ENCODE measurements at places on chromosomes 16 and 17. TPM values are rescaled to one million over a fixed set of nuclear protein-coding genes. Genes with fewer than 3 reads are reported as not detected.

DNA sequence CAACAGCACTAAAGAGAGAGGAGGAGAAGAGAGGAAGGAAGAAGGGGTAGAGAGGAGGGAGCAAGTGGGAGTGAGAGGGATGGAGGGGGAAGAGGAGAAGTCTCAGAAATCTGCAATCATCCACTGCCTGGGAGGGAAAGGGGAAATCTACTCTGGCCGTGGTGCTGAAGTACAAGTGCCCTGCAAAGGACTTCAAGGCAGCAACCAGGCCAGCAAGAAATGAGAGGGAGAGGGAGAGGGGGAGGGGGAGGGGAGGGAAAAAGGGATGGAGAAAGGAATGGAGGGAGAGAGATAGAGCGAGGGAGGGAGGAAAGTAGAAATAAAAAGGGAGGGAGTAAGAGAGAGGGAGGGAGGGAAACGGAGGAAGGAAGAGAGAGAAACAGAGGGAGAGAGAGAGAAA lies 130.8 kb upstream of the EEF2KMT start:
- H3K4me3 ChIP-seq, result no peak overlapping the region
- peak; percentile 80 for DNase-seq
- H3K36me3 ChIP-seq, result no peaks in the 10 kb centered on the region

GRCh38 chr17:82013772-82014321 lies 8.8 kb downstream of the CENPX start:
- H3K36me3 ChIP-seq, result peaks cover 7% of the 10 kb centered on the region
- no peak overlapping the region for H3K27ac ChIP-seq
- H3K27me3 ChIP-seq, result no peaks in the 10 kb centered on the region
- H3K4me1 ChIP-seq, result no peaks in the 10 kb centered on the region
- no peak for DNase-seq

DNA sequence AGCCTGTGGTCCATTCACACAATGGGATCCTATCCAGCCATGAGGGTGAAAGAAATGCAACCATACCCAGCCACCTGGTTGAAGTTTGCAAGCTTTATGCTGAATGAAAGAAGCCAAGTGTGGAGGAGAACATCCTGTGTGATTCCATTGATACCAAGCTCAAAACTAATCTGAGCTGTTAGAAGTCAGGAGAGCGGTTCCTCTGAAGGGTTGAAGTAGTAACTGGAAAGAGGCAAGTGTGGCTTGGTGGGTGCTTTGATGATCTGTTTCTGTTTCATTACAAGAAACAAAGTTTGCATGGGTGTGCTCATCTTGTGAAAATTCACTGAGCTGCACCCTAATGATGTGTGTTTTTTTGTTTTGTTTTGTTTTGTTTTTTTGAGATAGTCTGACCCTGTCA lies 99.4 kb downstream of the SALL1 start:
- DNase-seq, result no peak
- H3K4me1 ChIP-seq, result no peaks in the 10 kb centered on the region
- no peak overlapping the region for H3K4me3 ChIP-seq
- no peak overlapping the region for H3K27ac ChIP-seq

GRCh38 chr17:36937959-36938565 lies 787 bp downstream of the LHX1 start:
- peak overlapping the region; percentile 99 for H3K4me3 ChIP-seq
- DNase-seq, result peak; percentile 90
- H3K4me1 ChIP-seq, result peaks cover 25% of the 10 kb centered on the region
- H3K27me3 ChIP-seq, result peaks cover 82% of the 10 kb centered on the region

- H3K27me3 ChIP-seq, result no peaks in the 10 kb centered on the region
- no peak for DNase-seq
- no peak overlapping the region for H3K27ac ChIP-seq
These were observed 30.1 kb downstream of the PIPOX start for GRCh38 chr17:29073045-29073444.

DNA sequence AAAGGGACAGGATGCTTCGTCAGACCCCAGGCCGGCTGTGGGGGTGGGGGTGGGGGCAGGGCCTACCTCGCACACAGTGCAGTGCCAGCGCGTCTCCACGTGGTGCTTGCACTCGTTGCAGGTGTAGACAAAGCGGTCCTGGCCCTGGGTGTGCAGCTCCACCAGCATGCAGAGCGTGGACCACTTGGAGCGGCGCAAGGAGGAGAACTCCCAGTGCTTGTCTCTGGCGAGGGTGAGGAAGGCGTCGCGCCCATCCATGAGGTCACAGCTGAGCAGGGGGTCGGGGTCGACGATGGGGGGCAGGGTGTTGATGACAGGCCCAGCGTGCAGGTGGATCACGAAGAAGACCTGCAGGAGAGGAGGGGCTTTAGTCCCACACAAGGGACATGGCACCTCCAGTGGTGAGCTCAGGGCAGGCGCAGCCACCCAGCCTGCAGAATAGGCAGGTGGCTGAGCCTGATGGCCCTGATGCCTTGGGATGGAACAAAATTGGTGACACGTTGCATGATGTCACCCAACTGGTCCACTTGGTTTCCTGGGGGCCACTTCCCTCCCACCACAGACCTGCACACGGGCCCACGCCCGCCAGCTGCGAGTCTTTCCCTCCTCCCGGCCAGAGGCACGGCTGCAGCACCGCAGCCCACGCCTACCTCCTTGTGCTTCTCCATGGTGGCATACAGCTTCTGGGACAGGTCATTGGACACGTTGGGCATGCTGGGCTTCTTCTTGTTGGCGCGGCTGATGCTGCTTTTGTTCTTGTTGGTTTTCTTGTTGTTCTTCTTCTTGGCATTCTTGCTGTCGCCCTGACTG lies 14.0 kb upstream of the TRAP1 start:
- H3K36me3 ChIP-seq, result peaks cover 67% of the 10 kb centered on the region
- H3K27ac ChIP-seq, result no peak overlapping the region
- no peak for DNase-seq
- H3K27me3 ChIP-seq, result no peaks in the 10 kb centered on the region

DNA sequence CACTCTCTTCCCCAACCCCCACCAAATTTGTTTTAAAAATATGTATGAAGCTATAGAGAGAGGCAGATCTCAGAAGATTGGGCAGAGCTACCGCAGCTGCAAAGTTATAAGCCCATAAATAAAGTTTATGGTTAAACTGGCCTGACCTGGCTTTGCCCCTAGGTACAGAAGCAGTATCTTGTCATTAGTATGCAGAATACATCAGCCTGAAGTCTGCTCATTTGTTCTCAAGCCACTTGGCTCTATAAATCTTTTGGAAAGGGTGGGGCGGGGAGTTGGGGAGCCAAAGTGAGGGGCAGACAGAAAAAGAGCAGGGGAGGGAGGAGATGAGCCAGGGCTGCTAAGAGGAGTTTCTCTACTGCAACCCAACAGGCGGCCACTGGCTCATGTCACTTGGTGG lies 113.2 kb downstream of the SOX9 start:
- H3K4me3 ChIP-seq, result no peak overlapping the region
- no peaks in the 10 kb centered on the region for H3K4me1 ChIP-seq
- DNase-seq, result no peak
- no peaks in the 10 kb centered on the region for H3K36me3 ChIP-seq
- H3K27ac ChIP-seq, result no peak overlapping the region

DNA sequence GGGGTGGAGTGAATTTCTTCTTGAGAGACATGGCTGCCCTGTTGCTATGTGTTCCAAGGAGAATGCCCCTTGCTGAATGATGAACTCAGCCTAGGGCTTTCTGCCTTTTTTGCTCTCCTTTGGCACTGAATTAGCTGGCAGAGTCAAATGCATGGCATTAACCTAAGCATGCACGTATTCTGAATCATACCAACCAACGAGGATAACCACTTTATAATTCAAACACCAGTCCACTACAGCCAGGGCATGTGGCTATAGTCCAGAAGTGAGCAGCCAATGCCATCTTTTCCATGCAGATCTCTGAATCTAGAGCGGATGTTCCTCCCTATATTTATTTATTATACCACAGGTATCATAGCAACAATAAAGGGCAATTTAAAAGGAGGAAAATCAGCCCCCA lies 15.7 kb downstream of the TMIGD1 start:
- no peak for DNase-seq
- no peaks in the 10 kb centered on the region for H3K27me3 ChIP-seq
- no peak overlapping the region for H3K4me3 ChIP-seq
- no peak overlapping the region for H3K27ac ChIP-seq
- no peaks in the 10 kb centered on the region for H3K36me3 ChIP-seq
- no peaks in the 10 kb centered on the region for H3K4me1 ChIP-seq

DNA sequence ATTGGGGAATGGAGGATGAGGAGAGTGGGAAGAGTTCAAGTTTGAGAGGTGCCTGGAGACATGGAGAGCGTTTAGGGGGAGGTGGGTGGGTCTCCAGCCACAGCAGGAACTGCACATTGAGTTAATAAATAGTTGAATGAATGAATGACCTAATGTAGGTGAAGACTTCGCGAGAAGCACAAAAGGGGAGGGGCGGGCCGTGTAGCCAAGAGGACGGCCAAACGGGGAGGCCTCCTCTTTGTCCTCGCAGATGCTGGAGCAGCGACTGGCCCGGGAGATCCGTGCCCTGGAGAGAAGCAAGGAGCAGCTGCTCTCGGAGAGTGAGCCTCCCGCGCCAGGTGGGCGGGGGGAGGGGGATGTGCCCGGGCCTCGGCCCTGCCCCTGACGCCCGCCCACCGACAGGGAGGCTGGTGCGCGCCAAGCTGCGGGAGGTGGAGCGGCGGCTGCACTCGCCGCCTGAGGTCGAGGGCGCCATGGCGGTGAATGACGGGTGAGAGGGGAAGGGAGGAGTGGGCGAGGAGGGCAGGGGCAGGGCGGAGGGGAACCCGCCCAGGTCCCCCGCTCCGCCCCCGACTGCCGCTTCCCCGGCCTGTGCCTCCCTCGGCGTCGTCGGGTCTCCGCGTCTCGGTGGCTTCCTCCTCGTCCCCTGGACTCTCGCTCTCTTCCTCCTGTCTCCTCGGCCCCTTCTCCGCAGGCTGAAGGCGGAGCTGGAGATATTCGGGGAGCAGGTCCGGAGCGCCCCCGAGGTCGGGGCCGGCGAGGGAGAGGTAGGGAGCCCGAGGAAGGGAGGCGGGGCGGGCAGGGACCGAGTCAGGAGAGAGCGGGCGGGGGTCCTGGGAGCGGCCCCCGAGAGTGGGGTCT lies 12.9 kb downstream of the SYCE1L start:
- no peaks in the 10 kb centered on the region for H3K27me3 ChIP-seq
- no peaks in the 10 kb centered on the region for H3K4me1 ChIP-seq
- H3K4me3 ChIP-seq, result peak overlapping the region; percentile 79
- peak; percentile 95 for DNase-seq
- H3K36me3 ChIP-seq, result no peaks in the 10 kb centered on the region
- H3K27ac ChIP-seq, result peak overlapping the region; percentile 91

The PTX4 gene
- not detected for total RNA-seq

GRCh38 chr17:14505606-14506005 lies 204.7 kb downstream of the HS3ST3B1 start:
- H3K27ac ChIP-seq, result no peak overlapping the region
- no peaks in the 10 kb centered on the region for H3K27me3 ChIP-seq
- peaks cover 3% of the 10 kb centered on the region for H3K4me1 ChIP-seq
- DNase-seq, result no peak

- peaks cover 20% of the 10 kb centered on the region for H3K36me3 ChIP-seq
- no peak for DNase-seq
- H3K4me1 ChIP-seq, result no peaks in the 10 kb centered on the region
- no peaks in the 10 kb centered on the region for H3K27me3 ChIP-seq
These were observed 28.7 kb downstream of the ACSF3 start for GRCh38 chr16:89122322-89122851.

DNA sequence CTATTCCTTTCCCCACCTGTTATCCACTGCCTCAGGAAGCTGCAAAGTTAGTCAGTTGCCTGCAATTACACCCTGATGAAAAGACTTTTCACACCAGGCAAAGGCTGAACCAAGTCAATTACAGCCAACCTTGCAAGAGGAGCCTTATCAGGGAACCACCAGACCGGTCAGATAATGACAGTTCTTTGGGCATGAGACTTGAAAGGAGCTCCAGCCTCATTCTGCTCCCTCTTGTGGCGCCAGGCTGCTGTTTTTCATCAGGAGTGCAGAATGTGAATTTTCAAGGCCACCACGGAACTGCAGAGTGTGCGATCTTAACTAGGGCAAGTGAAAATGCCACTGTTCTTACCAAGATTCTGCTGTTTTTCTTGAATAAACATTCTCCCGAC lies 22.5 kb downstream of the DNAI2 start:
- H3K4me3 ChIP-seq, result no peak overlapping the region
- DNase-seq, result peak; percentile 94
- no peak overlapping the region for H3K27ac ChIP-seq
- H3K36me3 ChIP-seq, result no peaks in the 10 kb centered on the region
- H3K27me3 ChIP-seq, result no peaks in the 10 kb centered on the region

Measured in endodermal cell (in vitro differentiated cells).